ENCODE measurements at places on chromosomes 4 and X.
A peak's percentile ranks its signal among the peaks of the same experiment; 100 is the strongest.

DNA sequence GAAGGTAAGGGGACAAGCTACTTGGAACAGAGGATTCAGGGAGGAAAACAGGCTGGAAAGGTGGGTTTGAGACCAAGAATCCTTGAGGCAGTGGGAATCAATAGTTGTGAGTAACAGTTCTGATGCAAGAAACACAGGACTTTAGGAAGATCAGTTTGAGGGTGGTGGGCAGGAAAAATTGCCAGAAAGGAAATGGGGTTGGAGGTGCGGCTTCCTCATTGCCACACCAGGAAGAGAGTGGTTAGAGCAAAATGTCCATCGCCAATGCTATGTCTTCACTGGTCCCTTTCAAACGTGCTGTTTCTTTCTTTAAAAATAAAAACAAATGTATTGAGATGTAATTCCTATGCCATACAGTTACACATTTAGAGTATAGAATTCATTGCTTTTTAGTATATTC is 57.1 kb upstream of the NOCT start:
- no peak for DNase-seq

GRCh38 chr4:179001918-179002317 is 1559.7 kb upstream of the AGA start:
- DNase-seq, result no peak

- DNase-seq, result peak; percentile 53
Measured at GRCh38 chrX:133544115-133544514, 128.8 kb upstream of the GPC4 start.

GRCh38 chr4:32985256-32985655 is 2265.1 kb downstream of the PCDH7 start:
- peak; percentile 64 for DNase-seq

DNA sequence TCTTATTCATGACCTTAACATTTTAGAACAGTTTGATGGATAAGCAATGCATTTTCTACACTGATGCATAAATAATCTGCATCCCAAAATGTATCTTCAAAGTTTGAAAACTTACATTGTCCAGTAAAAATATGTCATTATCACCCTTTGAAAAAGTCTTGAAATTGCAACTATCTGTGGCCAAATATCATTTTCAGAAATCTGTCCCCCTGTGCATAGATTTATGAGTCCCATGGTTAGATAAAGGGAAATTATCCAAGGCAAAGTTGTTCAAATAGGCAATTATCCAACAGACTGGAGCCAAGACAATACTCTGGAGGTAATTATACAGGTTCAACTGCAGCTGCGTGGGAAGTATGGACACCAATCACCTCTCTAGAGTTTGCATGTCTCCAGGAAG is 182.5 kb upstream of the INTU start:
- no peak for DNase-seq

GRCh38 chr4:20271950-20272349 is 20.2 kb downstream of the SLIT2 start:
- no peak for DNase-seq

GRCh38 chr4:13478707-13479106 is 5.4 kb downstream of the RAB28 start:
- no peak for DNase-seq

DNA sequence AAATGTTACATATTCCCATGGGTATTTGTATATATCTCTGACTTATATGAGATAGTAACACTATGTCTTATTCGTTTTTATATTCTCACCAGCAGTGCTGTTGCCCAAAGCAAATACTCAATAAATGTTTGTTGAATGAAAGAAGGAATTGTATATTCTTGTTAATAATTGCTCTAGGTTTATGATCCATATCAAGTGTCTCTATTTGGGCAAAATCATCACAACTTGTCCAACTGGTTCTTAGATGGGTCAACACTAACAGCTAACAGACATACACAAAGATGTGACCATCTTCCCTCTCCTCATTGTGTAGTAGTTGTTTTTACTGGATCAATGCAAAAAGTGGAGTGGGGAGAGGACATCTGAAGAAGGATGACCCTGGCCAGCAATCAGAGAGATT is 6.6 kb upstream of the APLN start:
- no peak for DNase-seq

GRCh38 chrX:38718311-38718710 is 82.9 kb upstream of the MID1IP1 start:
- no peak for DNase-seq

- peak; percentile 86 for DNase-seq
Measured at GRCh38 chr4:140308366-140309123, 64.9 kb upstream of the SCOC start.

- DNase-seq, result no peak
Measured at GRCh38 chr4:47368211-47368610, 95.3 kb downstream of the COMMD8 start.

DNA sequence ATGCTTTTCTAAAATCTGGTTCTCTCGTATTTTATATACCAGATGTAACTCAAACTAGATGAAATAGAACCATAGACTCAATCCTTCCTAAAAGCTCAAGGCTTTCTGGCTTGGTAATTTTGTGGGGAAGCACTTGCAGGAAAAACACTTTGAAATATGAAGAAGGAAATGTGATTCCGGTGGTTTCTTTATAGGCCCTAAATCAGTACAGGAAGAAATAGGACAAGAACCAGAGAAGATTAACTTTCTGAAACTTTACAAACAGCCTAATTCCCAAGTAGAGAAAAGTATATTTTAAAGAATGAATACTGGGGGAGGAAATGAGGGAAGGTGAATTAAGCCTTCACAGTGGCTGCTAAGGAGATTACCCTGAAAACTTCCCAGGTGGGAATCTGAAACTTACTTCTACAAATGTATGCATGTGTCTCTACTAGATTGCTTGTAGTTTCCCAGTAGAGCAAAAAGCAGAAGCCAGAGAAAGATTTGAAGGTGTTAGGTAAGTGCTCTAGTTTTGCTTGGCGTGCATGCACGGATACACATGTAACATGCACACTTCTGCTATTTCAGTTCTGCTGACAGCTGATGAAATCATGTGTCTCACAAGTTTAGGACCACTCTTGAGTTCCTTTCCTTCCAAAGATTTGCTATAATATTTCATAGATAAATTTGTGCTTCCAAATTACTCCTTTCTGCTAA is 92.1 kb downstream of the AFF1 start:
- no peak for DNase-seq

- no peak for DNase-seq
Measured at GRCh38 chr4:186765673-186766546, 42.3 kb upstream of the FAT1 start.

DNA sequence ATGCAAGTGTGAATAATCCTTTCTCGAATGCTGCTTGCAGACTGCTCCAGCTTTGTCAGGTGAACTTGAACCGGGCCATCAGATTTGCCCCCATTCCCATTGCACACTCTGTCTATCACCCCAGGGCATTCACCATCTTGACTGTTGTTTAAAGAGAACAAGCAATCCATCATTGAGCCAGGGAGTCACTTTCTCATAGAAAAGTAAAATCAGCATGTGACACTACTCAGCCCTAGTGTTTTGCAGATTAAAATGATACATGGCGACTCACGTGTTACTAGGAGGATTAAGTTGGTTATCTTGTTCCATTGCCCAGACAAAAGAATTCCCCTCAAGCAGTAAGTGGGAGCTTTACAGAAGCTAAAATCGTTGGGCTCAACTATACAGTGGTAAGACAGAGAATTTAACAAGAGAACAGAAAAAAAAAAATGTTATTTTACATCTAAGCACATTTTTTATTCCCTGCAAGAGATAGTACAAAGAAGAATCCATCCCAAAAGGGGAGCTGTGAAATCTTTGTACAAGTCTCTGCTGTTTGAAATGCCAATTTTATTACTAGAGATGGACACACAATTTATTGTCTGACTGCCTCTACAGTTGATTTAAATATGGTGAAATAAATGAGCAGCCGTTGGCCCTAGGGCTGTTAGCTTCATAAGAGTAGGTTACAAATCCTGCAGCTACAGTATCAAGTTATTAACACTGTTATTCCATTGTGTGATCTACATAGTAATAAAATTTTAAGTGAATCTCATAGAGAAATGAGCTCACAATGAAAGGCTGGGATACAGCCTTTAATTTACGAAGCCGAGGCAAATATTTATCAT is 67.5 kb downstream of the NEUROG2 start:
- DNase-seq, result no peak

DNA sequence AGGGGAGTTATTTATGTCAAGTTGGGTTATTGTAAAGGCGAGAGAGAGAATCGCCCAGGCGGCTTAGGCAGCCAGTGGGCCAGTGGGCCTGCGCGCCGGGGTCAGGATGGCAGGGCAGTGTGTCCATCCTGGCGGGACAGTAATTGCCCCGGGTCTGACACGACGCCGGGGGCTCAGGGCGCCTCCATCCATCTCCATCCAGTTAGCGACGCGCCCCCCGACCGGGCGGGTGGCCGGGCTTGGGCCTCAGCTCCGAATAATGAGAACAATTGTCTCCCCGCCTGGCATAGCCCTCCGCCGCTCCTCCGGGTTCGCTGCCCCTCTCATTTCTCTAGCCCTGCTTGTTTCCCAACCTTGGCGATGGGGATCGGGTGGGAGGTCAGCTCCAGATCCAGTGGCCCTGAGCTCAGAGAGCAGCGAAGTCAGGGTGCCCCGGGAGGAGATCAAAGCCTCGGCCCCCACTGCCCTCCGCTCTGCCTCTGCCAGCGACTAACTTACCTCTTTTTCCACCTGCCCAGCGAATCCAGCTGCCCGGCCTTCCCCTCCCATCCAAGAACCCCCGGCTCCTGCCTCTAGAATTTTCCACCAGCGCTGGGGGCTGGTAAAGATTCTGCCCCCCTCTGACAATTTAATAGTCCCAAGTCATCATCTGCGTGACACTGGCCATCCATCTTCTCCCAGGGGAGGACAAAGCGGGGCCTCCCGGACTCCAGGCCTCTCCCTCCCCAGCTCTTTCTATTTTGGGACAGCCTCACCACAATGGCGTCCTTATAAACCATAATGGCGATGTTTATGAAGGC is 56.9 kb upstream of the TMEM33 start:
- no peak for DNase-seq

DNA sequence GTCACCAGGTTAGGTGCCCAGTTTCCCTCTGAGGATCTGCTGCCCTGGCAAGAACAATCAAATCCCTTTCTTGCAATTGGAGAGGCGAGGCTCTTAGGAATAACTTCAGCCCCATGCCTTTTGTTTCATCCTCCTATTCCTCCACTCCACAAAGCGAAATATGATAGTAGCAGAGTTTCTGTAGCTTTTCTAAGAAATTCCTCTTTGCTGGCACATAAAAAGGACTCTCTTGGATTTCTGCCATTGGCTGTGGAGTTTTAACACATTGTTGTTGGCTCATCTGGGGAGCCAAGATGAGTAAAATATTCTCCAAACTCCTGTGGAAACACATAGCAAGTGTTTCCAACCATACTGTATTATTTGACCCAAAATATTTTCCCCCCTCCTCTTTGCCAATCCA is 11.0 kb upstream of the ADGRG2 start:
- no peak for DNase-seq

GRCh38 chr4:145307763-145308430 is 127.5 kb upstream of the OTUD4 start:
- DNase-seq, result no peak

- DNase-seq, result peak; percentile 41
Measured at GRCh38 chr4:140158365-140159030, 4.5 kb upstream of the MAML3 start.

DNA sequence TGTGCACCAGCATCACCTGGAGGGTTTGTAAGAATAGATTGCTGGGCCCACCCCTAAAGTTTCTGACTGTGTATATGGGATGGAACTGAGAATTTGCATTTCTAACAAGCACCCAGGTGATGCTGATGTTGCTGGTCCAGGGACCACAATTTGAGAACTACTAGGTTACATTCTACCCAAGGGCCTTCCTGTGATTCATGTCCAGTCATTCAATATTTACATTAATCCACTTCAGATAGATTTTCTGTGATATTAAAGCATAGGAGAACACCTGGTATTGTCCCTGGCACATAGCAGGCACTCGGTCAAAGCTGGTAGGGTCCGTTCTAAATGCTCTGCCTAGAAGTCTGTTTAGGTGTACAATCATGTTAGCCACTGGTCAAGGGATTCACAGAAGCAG is 19.5 kb upstream of the XPNPEP2 start:
- no peak for DNase-seq

DNA sequence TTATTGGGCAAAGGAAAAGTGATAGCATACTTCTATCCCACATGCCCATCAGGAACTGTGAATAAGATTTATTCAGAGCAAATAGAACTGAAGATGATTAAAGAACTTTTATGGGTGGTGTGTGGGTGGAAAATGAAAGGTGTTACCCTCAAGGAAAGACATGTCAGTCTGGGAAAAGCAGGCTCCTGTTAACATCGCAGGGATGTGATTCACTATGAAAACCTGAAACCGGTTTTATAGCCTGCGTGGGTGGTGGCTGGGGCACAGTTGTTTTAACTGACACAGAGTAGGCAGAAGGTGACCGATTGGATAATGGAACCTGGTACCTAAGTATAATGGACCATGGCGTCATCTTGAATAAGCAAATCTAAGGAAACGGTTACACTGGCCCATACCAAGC is 61.3 kb upstream of the CASK start:
- no peak for DNase-seq

DNA sequence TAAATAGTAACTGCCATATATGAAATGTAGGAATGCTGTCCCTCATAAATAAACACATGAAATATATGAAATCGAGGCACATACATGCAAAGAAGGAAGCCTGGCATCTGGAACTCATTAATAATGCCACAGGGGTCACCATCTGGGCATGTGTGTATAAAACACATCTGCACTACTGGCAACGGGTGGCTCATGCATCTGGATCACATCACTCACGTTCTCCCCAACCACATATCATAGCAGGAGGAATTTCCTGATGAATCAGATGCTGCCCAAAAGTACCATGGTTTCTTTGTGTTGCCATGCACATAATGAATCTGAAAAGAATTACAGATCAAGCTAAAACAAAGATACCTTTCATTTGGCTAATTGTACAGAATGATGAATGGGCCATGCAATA is 28.6 kb downstream of the RNF175 start:
- peak; percentile 47 for DNase-seq

DNA sequence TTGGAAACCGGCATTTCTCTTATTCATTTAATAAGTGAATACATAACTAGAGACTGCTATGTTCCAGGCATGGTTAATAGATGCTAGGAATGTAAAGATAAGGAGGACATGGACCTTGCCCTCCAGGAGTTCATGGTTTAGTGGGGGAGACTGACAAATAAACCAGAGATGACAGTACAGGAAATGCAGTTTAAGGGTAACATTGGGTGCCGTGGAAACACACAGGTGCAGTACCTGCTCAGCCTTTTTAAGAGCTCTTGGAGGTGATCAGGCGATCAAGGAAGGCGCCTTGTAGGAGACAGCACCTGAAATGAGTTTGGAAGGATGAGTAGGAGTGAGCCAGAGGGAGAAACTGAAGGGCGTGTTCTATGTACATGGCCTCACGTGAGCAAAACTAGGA is 145.8 kb downstream of the AASDH start:
- DNase-seq, result no peak

DNA sequence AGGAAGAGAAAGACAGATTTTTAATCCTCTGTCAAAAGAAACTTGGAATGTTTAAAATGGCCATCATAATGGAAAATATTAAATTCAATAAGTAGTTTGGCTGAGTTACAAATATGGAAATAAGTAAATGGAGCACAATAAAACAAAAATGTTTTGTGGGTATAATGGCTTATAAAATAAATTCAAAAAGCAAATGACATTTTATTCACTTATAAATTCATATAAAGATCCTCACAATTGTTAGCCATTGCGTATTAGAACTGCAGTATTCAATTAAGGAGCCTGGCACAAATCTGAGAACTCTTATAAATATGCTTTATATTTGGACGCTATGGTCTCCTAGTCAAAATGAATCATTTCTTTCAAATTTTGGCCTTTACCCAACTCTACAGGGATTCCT is 339.0 kb upstream of the PABPC4L start:
- peak; percentile 2 for DNase-seq

- DNase-seq, result no peak
Measured at GRCh38 chr4:87799301-87800113, at the start of gene IBSP. TSS of gene IBSP (plus strand) at chr4:87799554. CDS start at chr4:87802362, 2,808 bp downstream.

- DNase-seq, result no peak
Measured at GRCh38 chr4:157667836-157668235, 447.3 kb downstream of the GRIA2 start.

All from choroid plexus epithelial cell (primary cell).